Nephron progenitor cell (in vitro differentiated cells): ENCODE measurements at places on chromosomes 3 and 15.
A peak's percentile ranks its signal among the peaks of the same experiment; 100 is the strongest.

GRCh38 chr3:43185274-43185982 lies 79.5 kb upstream of the POMGNT2 start:
- H3K36me3 ChIP-seq, result no peaks in the 10 kb centered on the region
- H3K4me3 ChIP-seq, result no peak overlapping the region
- H3K4me1 ChIP-seq, result peaks cover 9% of the 10 kb centered on the region
- H3K27me3 ChIP-seq, result peaks cover 17% of the 10 kb centered on the region
- no peak overlapping the region for H3K27ac ChIP-seq
- no peak for DNase-seq

- peaks cover 6% of the 10 kb centered on the region for H3K27me3 ChIP-seq
- peak; percentile 41 for DNase-seq
- peaks cover 14% of the 10 kb centered on the region for H3K36me3 ChIP-seq
- peaks cover 77% of the 10 kb centered on the region for H3K4me1 ChIP-seq
- H3K27ac ChIP-seq, result peak overlapping the region; percentile 46
- peak overlapping the region; percentile 19 for H3K4me3 ChIP-seq
Observed at GRCh38 chr15:64749999-64750657, 25.3 kb downstream of the RBPMS2 start.

- no peaks in the 10 kb centered on the region for H3K4me1 ChIP-seq
- no peaks in the 10 kb centered on the region for H3K27me3 ChIP-seq
- no peak for DNase-seq
- no peak overlapping the region for H3K4me3 ChIP-seq
- no peak overlapping the region for H3K27ac ChIP-seq
- H3K36me3 ChIP-seq, result no peaks in the 10 kb centered on the region
Observed at GRCh38 chr3:153284282-153284938, 122.4 kb downstream of the RAP2B start.

GRCh38 chr3:34011171-34012101 lies 213.0 kb downstream of the PDCD6IP start:
- no peak overlapping the region for H3K4me3 ChIP-seq
- H3K27ac ChIP-seq, result no peak overlapping the region
- H3K27me3 ChIP-seq, result no peaks in the 10 kb centered on the region
- peaks cover 43% of the 10 kb centered on the region for H3K4me1 ChIP-seq
- no peaks in the 10 kb centered on the region for H3K36me3 ChIP-seq

DNA sequence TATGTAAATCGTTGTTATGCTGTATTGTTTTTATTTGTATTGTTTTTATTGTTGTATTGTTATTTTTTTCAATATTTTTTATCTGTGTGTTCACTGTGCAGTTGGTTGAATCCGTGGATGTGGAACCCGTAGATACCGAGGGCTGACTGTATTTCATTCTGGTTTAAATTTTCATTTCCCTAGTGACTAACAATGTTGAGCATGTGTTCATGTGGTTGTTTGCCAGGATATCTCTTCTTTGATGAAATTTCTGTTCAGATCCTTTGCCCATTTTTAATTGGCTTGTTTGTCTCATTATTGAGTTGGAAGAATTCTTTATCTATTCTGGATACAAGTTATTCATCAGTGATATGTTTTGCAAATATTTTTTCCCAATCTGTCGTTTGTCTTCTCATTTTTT lies 29.7 kb downstream of the STOML1 start:
- no peaks in the 10 kb centered on the region for H3K36me3 ChIP-seq
- no peak for DNase-seq
- no peak overlapping the region for H3K4me3 ChIP-seq
- peaks cover 3% of the 10 kb centered on the region for H3K27me3 ChIP-seq
- H3K4me1 ChIP-seq, result peaks cover 37% of the 10 kb centered on the region

GRCh38 chr3:105970283-105970682 lies 101.5 kb upstream of the CBLB start:
- H3K4me3 ChIP-seq, result no peak overlapping the region
- no peak for DNase-seq
- H3K27ac ChIP-seq, result no peak overlapping the region

DNA sequence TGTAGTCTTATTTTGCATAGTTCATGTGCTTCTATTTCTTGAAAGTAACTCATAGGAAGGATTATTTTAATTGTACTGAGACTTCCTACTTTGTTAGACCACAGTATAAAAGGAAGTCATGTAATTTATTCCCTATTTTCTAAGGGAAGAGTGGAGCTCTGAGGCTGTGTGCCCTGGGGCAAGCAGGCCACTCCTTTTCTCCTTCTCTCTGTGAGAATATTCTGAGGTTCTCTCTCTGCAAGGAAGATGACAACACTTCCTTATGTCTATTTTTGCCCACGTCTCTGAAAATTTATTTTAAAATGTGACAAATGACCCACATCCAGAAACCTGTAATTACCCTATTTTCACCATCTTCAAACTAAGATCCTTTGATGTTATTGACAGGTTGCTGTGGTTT lies 11.0 kb downstream of the KCTD6 start:
- no peaks in the 10 kb centered on the region for H3K27me3 ChIP-seq
- H3K4me1 ChIP-seq, result peaks cover 16% of the 10 kb centered on the region
- no peak overlapping the region for H3K27ac ChIP-seq
- DNase-seq, result no peak
- H3K4me3 ChIP-seq, result no peak overlapping the region
- peaks cover 63% of the 10 kb centered on the region for H3K36me3 ChIP-seq

DNA sequence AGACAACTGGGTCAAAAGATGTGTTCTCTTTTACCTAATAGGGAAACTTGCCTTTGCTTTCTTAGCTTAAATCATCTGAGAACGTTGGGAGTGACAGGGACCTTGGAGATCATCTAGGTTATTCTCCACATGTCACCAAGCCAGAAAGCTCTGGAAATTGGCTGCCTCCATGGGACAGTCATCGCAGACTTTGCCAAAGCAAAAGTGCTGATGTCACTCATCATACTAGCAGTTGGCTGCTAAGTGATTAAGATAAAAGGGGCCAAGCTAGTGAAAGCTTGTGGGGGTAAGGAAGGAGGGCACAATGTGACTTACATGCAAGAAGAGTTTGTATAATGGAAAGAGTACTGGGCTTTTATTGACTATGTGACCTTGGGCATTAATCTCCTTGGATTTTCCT lies 198.0 kb upstream of the PFN2 start:
- no peak overlapping the region for H3K27ac ChIP-seq
- no peaks in the 10 kb centered on the region for H3K36me3 ChIP-seq
- H3K4me3 ChIP-seq, result no peak overlapping the region
- no peaks in the 10 kb centered on the region for H3K4me1 ChIP-seq
- peaks cover 4% of the 10 kb centered on the region for H3K27me3 ChIP-seq

DNA sequence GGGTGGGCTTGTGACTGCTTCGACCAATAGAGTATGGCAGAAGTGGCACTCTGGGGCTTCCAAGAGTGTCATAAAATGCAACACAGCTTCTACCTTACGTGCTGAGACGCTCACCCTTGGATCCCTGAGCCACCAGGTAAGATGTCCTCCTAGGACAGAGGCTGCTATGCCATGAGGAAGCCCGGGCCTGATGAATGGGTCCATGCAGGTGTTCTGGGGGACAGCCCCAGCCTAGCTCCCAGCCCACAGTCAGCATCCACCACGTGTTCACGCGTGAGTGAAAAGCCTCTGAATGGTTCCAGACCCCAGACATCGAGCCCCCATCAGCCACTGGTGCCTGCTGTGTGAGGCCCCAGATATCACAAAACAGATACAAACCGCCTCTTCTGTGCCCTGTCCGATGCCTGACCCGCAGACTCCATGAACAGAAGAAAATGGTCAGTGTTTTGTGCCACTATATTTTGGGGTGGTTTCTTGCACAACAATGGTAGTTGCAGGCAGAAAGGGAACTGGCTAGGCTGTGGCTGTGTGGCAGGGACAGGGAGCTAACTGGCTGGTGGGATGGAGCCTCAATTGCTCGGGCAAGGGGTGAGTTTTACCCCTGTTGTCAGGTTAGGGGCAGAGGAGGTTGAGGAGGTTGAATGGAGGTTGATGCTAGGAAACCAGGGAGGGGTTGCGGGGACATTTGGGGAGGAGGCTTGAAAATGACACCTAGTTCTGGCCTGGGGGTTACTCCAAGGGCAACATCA lies 92.2 kb downstream of the LINGO1 start:
- no peak overlapping the region for H3K4me3 ChIP-seq
- DNase-seq, result no peak
- peaks cover 63% of the 10 kb centered on the region for H3K4me1 ChIP-seq
- H3K27me3 ChIP-seq, result peaks cover 18% of the 10 kb centered on the region
- no peak overlapping the region for H3K27ac ChIP-seq

DNA sequence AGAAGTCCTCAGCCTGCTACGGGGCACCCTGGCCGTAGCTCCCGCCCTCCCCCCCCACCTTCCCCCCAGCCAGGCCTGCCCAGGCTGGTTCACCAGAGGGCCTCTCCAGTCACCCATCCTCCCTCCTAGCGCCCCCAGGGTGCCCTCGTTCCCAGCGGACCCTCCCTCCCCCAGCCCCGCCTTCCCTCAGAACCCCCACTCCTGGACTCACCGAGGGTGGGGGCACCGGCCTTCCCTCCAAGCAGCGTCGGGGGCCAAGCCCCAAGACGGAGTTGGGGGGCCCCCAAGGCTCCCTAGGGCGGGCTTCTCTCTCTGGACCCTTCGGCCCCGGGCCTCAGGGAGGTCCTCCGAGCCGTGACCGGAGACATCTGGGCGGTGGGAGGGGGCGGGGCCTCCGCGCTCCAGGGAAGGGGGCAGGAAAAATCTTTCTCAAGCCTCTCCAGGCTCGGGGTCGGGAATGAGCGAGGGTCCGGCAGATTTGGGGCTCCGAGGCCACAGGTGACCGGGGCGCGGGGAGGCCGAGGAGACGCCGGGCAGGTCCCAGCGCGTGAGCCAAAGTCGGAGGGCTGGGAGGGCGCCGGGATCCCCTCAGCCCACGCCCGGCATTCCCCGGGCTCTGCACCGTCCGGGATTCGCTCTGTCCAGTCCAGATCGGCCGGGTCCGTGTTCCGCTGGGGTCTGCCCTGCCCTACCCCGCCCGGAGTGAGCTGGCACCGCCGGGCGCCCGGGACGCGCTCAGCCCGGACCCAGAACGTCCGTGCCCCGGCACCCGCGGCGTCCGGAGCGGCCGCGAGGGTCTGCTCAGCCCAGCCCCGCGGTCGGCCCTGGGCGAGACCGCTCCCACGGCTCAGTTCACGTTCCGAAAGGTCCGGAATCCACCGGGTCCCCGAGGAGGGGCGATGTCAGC lies 999 bp downstream of the INSYN1 start:
- peaks cover 43% of the 10 kb centered on the region for H3K4me1 ChIP-seq
- H3K27me3 ChIP-seq, result peaks cover 42% of the 10 kb centered on the region
- no peak overlapping the region for H3K27ac ChIP-seq
- DNase-seq, result peak; percentile 75

- no peak overlapping the region for H3K27ac ChIP-seq
- H3K36me3 ChIP-seq, result no peaks in the 10 kb centered on the region
- H3K27me3 ChIP-seq, result peaks cover 5% of the 10 kb centered on the region
- DNase-seq, result no peak
- no peak overlapping the region for H3K4me3 ChIP-seq
- H3K4me1 ChIP-seq, result peaks cover 25% of the 10 kb centered on the region
Observed at GRCh38 chr3:150331978-150332568, 76.0 kb upstream of the TSC22D2 start.

DNA sequence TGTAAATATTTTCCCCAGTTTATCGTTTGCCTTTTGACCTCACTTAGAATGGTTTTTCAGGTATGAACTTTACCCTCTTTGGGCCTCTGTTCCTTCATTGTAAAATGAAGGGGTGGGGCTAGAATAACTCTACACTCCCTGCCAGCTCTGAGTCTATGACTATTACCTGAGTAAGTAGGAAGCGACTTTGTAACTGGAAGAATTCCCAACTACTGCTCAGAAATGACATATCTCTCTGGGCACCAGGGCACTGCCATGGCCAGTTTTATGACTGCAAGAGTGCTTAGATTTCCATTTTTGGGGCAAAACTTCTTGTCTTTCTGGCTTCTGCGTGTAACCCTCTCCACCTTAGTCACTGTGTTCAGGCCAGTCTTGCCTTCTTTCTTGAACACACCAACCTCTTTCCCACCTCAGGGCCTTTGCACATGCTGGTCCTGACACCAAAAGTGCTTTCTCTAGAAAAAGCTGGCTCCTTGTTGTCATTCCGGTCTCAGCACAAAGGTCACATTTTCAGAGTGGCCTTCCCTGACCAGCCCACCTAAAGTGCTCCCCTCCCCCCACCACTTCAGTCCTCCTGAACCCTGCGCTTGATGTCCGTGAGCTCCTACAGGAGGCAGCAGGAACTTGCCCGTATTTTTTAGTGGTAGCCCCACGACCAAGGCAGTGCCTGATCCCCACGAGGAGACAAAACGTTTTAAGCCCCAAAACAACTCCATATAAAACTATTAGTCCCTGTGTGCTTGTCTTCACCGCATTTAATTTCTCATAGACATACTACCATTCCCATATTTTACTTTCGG lies 25.6 kb downstream of the CDCP1 start:
- DNase-seq, result no peak
- H3K27me3 ChIP-seq, result peaks cover 16% of the 10 kb centered on the region
- no peak overlapping the region for H3K4me3 ChIP-seq
- H3K36me3 ChIP-seq, result no peaks in the 10 kb centered on the region
- H3K27ac ChIP-seq, result no peak overlapping the region

DNA sequence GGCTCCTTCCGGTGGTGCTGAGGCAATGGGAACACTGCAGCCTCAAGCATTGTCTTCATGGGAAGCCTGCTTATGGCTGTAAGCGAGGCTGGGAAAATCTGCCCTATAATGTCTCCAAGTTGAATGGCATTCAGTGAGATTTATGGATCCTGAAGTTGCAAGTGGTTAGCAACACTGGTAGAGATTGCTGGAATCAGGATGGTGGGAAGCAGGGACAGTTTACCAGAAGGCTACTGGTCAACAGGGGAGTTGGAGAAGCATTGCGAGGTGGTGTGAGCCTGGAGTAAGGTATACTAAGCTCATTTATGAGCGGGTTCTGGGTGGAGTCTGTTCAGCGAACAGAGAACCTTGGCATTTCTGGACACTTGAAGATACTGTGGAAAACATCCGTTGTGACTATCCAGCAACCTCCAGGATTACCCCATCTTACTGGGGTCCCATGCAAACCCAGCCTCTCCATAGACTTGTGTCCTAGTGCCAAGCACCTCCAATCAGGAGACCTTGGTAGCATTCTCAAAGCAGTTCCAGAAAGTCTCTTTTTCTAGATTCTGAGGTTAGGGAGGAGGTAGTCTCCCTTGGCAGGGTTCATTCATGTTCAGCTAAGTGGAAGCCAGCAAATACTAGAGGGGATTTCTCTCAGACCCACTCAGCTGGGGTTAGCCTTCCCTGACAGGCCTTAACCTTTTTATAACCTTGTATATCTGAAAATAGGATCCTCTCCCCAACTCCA lies 7.3 kb downstream of the RPSA start:
- DNase-seq, result no peak
- H3K36me3 ChIP-seq, result peaks cover 47% of the 10 kb centered on the region
- H3K27ac ChIP-seq, result peak overlapping the region; percentile 76
- H3K4me1 ChIP-seq, result peaks cover 29% of the 10 kb centered on the region
- no peak overlapping the region for H3K4me3 ChIP-seq

- H3K27ac ChIP-seq, result no peak overlapping the region
- peaks cover 8% of the 10 kb centered on the region for H3K27me3 ChIP-seq
- DNase-seq, result peak; percentile 38
- H3K4me3 ChIP-seq, result no peak overlapping the region
- no peaks in the 10 kb centered on the region for H3K4me1 ChIP-seq
- H3K36me3 ChIP-seq, result no peaks in the 10 kb centered on the region
Observed at GRCh38 chr3:13308380-13308801, 111.7 kb downstream of the NUP210 start.
